ENCODE measurements at places on chromosomes 4 and X.

DNA sequence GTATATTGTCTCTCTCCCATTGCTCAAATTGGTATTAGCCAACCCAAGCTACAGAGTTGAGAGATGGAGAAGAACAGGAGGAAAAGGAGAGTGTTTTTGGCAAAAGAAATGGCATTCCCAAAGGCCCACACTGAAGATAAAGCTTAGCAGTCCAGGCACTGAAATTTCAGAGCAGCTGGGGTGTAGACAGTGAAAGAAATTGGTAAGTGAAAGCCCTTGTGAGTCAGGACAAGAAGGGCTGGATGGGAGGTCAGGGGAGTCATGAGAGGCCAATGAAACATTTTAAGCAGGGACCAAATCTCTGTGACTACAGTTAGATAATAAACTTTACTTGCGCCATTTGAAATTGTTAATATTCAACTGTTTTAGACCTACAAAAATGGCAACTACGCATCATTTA is 177.7 kb downstream of the ADAMTS3 start:
- no peak for DNase-seq

DNA sequence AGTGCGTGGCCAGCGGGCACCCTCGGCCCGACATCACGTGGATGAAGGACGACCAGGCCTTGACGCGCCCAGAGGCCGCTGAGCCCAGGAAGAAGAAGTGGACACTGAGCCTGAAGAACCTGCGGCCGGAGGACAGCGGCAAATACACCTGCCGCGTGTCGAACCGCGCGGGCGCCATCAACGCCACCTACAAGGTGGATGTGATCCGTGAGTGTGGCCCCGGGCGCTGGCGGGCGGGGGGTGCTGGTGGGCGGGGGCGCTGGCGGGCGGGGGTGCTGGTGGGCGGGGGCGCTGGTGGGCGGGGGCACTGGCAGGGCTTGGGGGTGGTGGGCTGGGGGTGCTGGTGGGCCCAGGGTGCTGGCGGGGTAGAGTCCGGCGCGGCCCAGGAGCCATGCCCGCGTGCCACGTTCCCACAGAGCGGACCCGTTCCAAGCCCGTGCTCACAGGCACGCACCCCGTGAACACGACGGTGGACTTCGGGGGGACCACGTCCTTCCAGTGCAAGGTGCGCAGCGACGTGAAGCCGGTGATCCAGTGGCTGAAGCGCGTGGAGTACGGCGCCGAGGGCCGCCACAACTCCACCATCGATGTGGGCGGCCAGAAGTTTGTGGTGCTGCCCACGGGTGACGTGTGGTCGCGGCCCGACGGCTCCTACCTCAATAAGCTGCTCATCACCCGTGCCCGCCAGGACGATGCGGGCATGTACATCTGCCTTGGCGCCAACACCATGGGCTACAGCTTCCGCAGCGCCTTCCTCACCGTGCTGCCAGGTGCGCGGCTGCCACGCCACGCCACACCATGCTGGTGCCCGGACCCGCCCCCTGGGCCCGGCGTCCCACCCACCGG is 12.7 kb downstream of the FGFRL1 start:
- DNase-seq, result no peak

DNA sequence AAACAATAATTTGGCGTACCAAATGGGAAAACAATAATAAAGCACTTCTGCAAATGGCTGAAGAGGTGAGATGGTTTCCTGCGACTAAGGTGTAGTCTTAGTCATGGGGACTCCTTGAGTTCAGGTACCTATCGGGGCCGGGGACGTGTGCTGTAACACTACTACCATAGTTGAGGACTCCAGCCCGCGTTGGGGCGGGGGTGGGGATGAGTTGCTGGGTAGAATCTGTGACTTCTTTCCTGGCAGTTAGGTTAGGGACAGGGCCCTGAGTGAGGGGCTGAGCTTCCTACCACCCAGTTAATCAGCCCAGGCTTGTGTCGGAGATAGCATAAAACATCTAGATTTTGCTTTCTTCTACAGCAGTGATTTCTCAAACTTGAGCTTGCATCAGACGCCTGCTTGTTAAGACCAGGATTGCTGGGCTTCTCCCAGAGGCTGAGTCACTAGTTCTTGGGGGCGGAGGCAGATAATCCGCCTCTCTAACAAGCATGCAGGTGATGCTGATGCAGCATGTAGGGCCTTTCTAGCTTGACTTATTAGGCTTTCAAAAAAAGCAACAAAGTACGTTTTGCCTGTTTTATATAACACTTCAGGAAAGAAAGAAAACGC is 30.2 kb downstream of the RBBP7 start:
- no peak for DNase-seq

DNA sequence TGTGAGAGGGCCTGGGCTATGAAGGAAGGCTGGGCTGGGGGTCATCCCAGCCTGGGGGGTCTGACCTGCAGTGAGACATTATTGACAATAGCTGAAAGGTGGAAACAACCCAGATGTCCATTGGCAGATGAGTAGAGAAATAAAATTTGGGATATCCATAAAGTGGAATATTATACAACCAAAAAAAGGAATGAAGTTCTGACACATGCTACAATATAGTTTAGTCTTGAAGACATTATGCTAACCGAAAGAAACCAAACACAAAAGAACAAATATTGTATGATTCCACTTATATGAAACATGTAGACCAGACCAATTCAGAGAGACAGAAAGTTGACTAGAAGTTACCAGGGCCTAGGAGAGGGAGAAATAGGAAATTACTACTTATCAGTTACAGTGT is 44.7 kb downstream of the RTL5 start:
- no peak for DNase-seq

DNA sequence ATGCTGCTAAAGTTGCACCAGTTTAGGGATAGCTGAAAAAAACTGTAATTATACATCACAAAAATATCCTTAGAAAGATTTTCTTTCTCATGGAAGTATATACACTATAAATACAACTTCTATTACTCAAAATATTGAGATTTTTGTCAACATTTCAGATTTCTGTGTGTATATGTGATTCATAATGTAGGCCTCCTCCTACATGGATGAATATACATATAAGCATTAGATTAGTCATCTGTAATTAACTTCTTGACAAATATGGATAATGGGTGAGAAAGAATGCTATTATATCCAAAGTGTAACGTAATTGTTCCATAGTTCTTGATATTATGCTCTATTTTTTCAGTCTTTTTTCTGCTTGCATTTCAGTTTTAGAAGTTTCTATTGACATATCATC is 124.9 kb downstream of the CBLL2 start:
- no peak for DNase-seq

DNA sequence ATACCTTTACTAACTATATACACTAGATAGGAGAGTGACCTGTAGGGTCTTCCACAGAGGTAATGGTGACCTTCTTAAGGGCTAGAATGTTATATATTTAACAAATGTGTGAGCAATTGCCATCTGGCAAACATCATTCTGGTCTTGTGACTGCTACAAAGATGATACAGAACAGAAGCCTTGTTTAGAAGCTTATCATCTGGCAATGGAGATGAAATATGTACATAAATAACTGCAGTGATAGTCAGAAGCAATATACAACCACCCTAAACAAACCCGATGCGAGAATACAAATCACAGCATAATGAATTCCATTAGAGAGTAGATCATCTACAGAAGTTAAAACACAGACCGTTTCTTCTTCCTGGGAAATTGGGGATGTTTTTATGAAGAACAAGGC is 952.7 kb upstream of the SLIT2 start:
- no peak for DNase-seq

GRCh38 chrX:97854086-97854485 is 970.4 kb downstream of the RPA4 start:
- no peak for DNase-seq

GRCh38 chr4:4499438-4500123 is 42.3 kb downstream of the STX18 start:
- DNase-seq, result no peak

DNA sequence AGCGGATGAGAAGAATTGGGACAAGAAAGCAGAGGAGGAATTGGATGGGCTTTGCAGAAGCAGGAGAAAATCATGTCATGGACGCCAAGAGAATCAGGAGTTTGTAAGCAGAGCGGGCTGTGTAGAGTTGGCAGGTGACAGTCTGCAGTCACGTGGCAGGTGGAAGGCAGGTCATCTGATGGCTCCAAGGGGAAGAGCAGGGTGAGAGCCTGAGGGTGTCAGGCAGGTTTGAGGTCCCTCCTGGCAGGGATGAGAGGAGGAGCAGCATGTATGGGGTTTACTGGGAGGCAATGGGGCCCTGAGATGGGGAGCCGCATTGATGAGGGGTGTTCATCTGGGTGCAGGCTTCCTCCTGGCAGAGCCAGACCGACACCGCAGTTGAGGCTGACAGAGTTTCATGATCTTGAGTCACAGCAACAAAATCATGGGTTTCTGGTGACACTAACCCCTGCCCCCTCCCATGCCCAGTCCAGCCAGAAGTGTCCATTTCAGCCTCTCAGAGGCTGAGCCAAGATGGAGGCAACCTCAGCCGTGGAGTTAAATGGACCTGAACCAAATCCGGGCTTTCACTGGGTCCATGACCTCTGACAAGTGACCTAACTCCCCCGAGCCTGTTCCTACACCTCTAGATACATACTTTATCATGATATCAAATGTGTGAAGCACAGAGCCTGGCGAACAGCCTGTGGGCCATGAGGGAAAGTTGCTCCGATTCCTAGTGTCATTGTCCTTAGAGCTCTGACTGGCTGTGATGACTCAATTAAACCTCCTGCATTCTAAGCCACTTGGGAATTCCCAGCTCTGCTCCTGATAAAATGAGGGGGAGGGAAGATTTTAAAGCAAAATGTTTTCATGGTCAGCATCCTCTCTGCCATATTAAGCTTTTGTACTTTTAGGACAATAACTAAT is 36.1 kb downstream of the EVC start:
- DNase-seq, result no peak

DNA sequence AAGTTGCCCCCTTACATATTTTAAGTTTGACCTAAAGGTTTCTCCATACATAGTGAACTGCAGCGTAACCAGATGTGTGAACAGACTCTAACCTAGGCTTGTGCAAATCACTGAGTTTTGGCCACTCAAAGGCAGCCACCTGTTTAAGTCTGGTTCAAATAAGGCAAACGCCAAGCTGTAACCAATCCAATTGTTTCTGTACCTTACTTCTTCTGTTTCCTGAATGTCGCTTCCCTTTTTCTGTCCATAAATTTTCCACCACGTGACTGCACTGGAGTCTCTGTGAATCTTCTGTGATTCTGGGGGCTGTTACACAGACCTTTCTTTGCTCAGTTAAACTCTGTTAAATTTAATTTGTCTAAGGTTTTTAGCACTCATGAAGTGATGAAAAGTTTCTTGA is 618.8 kb downstream of the GLUD2 start:
- no peak for DNase-seq

DNA sequence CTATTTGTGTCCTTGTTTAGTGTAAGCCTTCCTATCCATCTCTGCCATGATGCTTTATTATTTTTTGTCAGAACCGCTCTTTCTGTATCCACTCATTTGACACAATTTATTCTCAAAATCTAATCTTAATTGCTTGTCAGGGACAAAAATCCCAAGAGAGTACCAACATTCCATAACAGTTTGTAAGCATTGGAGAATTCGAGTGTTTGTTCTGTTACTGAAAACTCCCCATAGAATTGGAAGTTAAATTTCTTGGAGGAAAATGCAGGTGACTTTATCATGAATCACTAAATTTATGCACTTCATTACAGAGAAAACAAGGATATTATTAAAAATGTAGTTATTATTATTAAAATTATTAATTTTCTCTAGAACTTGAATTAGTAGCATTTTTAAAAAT is 1986.1 kb downstream of the ARAP2 start:
- DNase-seq, result no peak

GRCh38 chr4:147481577-147482109 is 746 bp downstream of the EDNRA start:
- no peak for DNase-seq

DNA sequence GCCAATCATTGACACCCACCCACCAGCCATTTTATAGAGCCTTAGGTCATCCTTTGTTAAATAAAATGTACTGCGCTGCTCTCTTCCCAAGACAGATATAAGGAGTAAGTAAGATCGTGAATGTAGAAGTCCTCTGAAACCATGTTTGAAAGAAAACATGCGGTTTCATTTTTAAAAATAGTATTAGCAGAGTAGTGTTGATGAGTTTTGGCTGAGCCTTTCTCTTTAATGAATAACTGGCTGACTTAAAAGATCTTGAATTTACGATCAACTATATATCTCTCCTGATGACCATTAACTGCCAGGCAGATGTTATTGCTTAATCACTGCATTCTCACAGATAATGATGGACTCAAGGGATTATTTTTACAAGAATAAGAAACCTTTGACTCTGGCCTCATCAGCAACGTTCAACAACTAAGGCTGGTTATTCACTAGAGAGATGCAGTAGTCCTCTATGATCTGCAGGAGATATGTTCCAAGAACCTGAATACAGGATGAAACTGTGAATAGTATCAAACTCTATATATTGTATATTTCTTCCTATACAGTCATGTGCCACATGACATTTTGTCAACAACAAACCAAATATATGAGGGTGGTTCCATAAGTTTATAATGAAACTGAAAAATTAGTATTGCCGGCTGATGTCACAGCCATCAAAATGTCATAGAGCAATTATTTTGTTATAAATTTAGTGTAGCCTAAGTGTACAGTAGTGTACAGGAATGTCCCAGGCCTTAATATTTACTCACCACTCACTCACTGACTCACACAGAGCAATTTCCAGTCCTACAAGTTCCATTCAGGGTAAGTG is 80.8 kb downstream of the FAM13A start:
- DNase-seq, result no peak

DNA sequence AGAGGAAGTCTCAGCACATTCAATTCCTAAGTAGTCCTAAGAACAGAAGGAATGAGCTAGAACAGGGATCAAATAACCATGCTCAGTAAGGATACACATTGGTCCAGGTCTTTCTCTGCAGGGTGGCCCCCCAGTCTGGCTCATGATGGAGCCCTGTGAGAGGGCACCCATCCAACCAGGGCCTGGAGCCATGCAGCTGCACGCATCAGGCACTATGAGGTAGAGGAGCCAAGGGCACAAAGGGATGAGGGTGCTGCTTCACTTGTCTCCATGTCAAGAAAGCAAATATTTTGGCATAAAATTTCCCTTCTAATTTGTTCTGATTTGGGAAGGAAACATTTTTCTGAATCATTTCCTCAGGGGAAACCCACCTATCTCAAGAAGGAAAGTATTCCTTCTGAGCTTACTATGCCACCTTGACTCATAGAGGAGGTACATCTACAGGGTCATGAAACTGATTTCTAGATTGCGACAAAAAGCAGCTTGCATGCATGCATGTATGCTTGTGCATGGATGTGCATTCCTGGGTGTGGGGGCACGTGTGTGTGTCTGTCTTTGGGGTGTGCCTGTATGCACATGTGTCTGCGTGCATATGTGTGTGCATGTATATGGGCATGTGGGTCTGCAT is 600.3 kb downstream of the MID1IP1 start:
- no peak for DNase-seq

- DNase-seq, result no peak
Measured at GRCh38 chrX:10240918-10241317, 84.1 kb downstream of the CLCN4 start.

- no peak for DNase-seq
Measured at GRCh38 chr4:163395758-163396157, 52.1 kb downstream of the NPY5R start.

- DNase-seq, result no peak
Measured at GRCh38 chr4:101221294-101221693, 126.0 kb downstream of the PPP3CA start.

- DNase-seq, result no peak
Measured at GRCh38 chr4:52876069-52876468, 14.0 kb downstream of the RASL11B start.

Data from stimulated activated CD8-positive, alpha-beta memory T cell treated with anti-CD3 and anti-CD28 coated beads, Interleukin-12 subunit alpha, Interleukin-12 subunit beta, amount 100 ng/mL, for 1 hour (primary cell).